T-helper 1 cell (primary cell): ENCODE measurements at places on chromosomes 4 and X.

DNA sequence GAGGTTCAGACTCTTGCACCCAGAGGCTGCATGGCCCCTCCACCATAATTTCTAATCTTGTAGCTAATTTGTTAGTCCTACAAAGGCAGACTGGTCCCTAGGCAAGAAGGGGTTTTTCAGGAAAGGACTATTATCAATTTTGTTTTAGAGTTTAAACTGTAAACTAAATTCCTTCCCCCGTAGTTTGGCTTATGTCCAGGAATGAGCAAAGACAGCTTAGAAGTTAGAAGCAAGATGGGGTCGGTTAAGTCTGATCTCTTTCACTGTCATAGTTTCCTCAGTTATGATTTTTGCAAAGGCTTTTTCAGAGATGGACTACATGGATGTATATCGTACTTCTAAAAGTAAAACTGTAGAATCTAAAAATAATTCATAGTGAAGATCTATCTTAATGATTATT is 258.1 kb upstream of the IL1RAPL1 start:
- no peak for DNase-seq

DNA sequence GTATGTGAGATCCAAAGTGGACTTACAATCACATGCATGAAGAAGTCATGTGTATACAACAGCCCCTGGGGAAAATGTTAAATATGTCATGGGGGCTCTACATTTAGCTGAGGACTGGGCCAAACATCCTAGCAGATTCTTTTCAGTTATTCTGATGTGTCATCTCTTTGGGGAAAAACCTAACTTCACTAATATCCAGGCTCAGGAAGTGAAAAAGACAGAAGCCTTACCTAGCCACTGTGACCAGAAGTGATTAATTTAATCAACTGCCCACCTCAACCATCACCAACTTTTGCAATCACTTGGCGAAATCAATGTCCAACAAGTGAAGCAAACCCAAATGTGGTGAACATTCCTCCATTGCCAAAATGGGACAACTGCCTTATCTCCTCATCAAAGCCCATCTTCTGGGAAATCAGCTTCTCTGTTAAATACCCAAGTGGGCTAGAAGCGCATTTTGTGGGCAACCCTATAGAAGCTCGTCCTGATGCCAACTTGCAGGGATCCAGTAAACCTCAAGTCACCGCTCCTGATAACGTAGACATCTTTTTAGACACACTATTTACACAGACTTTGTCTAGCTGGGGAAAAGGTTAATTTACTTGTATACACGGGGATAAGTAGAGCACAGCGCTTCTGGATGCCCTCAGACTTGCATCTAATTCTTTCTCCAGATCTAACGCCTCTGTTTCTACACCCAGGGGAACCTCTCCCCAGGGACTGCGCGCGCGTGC is 1.4 kb upstream of the HHIP start:
- DNase-seq: no peak

DNA sequence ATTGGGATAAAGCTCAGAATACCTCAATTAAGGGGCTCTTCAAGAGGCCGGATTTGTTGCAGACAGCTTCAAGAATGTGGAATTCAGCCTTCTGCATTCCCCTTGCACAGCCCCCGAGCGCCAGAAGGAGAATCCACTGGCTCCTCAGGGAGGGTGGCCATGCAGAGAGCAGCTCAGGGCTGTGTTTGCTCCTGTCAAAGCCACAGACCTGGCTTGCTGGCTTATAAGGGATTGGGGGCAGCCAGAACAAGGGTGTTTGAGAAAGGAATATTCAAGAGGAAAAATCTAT is 36.8 kb downstream of the ING2 start:
- DNase-seq: no peak

DNA sequence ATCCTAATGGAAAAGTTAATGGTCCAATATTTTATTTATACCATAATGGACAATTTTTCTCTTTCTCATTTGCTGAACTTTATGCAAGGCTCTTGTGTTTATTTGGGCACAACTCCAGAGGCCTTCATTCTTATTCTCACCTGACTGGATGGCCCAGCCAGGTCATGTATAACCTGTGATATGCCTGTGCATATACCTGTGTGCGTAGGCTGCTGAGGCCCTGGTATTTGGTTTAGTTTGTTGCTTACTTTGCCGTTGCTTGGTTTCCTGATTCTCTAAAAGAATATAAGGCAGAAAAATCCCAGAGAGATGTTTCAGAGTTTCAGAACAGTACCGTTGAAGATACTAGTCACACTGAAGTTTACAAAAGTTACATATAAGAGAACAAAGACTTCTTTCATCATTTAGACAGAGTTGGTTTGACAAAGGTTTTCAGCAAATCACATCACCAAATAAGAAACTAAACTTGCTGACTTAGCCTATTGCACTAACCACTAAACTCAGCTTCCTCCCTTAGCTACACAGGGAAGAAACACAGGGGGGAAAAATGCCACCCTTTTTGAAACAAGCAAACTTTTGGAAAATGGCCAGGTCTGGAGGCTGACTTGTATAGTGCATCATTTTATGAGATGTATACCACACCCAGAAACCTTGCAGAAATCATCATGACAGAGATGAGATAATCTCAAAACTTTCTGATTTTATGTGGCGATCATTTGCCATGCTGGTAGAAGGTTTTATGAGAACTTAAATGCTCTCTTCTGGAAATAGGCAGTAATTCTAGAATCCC is 248.5 kb downstream of the GRIA3 start:
- DNase-seq: no peak

DNA sequence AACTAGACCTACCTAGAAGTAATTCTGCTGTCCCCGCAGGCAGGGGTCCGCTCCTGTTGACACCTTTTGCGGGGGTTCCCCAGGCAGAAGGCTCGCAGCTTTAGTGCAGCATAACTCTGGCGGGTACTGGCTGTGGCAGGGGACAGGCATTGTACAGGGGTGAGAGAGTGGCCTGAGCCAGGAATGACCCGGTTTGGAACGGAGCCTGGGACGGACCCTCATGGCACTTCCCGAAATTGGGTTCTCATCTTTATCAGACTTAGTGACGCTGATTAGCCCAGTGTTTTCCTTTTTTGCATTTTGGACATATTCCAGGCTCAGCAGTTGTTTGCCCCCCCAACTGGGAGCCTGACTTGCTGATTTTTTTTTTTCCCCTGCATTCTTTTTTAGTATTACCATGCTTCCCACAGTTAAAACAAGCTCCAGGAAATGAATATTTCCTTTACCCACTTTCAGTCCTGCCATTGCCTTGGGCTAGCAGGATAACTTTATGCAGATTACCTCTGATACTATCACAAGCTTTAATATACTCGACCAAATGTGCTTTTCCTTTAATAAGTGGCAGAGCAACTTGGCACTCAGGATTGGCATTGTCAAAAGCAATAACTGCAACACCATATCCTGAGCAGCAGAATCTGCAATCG is 55.8 kb upstream of the WDR1 start:
- no peak for DNase-seq

DNA sequence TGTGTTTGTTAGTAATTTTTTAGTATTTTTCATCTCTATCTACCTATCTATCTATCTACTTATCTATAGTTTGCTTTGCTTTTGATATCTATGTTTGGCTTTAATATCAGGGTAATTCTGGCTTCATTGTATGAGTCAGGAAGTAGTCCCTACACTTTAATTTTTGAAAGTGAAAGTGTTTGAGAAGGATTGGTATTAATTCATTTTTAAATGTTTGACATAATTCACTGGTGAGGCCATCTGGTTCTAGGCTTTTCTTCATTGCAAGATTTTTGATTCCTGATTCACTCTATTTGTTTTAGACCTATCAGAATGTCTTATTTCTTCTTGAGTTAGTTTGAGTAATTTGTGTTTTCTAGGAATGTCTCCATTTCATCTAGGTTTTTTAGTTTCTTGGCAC is 20.2 kb upstream of the TCP11X2 start:
- DNase-seq: no peak

DNA sequence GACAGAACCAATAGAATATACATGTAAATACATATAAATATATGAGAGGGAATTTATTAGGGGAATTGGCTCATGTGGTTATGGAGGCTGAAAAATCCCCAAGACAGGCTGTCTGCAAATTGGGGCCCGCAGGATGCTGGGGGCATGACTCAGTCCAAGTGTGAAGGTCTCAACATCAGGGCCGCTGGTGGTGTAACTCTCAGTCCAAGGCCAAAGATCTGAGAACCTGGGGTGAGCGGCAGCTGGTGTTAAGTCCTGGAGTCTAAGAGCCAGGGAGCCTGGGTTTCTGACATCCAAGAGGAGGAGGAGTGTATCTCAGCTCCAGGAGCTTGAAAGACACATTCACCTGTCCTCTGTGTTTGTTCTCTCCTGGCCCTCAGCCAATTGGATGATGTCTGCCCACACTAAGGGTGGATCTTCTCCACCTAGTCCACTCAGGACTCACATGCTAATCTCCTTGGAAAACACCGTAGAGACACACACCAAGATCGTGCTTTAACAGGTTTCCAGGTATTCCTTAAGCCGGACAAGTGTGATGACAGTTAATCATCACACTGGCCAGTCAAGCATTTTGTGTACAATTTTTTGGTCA is 28.9 kb downstream of the TIGD2 start:
- no peak for DNase-seq
